Liver (tissue), 10 donors: ENCODE measurements at places on chromosomes 11 and 22. TPM values are rescaled to one million over a fixed set of nuclear protein-coding genes. Genes with fewer than 3 reads are reported as not detected.

- no peak for DNase-seq
- H3K4me3 ChIP-seq: no peak overlapping the region
- no peaks in the 10 kb centered on the region for H3K27me3 ChIP-seq
- H3K36me3 ChIP-seq: no peaks in the 10 kb centered on the region
These were observed 6.7 kb downstream of the DDI1 start for GRCh38 chr11:104043142-104043541.

GAL3ST3 gene
- polyA plus RNA-seq: not detected

- no peak overlapping the region for H3K4me3 ChIP-seq
- no peak overlapping the region for H3K27ac ChIP-seq
- no peak for DNase-seq
- no peaks in the 10 kb centered on the region for H3K27me3 ChIP-seq
- peaks cover 5% of the 10 kb centered on the region for H3K4me1 ChIP-seq
These were observed 23.3 kb downstream of the TMEM123 start for GRCh38 chr11:102429226-102429625.

PRG2 gene
- polyA plus RNA-seq: 0.74 TPM

CRYBB3 gene
- polyA plus RNA-seq: 0.38 TPM

KRTAP5-1 gene
- not detected for polyA plus RNA-seq

APOL3 gene
- polyA plus RNA-seq: 12.2 TPM

CCDC188 gene
- polyA plus RNA-seq: not detected
